ENCODE measurements at places on chromosomes 16 and 17. TPM values are rescaled to one million over a fixed set of nuclear protein-coding genes. Genes with fewer than 3 reads are reported as not detected.

The CFAP97D1 gene
- not detected for total RNA-seq

The PRSS53 gene
- total RNA-seq: 2.6 TPM

The SPATA22 gene
- 0.55 TPM for total RNA-seq

The CA5A gene
- total RNA-seq: not detected

The MPP3 gene
- total RNA-seq: 10.5 TPM

- no peak overlapping the region for H3K4me3 ChIP-seq
- no peaks in the 10 kb centered on the region for H3K27me3 ChIP-seq
- no peak for DNase-seq
- no peaks in the 10 kb centered on the region for H3K36me3 ChIP-seq
Measured at GRCh38 chr17:72079700-72080099, 41.1 kb upstream of the SOX9 start.

DNA sequence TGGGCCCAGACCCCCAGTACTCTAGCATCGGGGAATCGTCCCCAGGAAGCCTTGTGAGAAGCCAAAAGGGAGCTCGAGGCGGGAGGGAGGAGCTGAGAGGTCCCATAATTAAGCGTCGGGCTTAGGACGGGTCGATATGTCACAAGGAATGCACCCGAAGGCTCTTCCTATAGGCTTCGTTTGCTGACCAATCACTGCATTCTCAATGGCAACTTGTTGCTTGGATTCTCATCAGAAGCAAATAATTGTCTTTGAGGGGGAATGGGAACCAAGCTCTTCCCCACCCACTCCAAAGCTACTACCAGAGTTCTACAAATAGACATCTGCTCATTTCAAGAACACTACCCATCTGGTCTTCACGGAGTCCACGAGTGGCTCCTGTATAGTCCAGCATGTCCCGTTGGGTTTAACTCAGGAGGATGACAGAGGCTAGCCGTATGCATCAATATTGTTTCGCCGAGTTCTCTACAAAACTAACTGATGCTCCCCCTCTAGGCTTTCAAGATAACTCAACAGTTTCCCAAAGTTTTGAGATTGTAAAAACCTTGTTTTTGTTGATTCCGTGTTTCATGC, 628 bp upstream of the BLMH start:
- peaks cover 16% of the 10 kb centered on the region for H3K4me1 ChIP-seq
- no peaks in the 10 kb centered on the region for H3K27me3 ChIP-seq
- no peak for DNase-seq
- H3K36me3 ChIP-seq: peaks cover 22% of the 10 kb centered on the region

DNA sequence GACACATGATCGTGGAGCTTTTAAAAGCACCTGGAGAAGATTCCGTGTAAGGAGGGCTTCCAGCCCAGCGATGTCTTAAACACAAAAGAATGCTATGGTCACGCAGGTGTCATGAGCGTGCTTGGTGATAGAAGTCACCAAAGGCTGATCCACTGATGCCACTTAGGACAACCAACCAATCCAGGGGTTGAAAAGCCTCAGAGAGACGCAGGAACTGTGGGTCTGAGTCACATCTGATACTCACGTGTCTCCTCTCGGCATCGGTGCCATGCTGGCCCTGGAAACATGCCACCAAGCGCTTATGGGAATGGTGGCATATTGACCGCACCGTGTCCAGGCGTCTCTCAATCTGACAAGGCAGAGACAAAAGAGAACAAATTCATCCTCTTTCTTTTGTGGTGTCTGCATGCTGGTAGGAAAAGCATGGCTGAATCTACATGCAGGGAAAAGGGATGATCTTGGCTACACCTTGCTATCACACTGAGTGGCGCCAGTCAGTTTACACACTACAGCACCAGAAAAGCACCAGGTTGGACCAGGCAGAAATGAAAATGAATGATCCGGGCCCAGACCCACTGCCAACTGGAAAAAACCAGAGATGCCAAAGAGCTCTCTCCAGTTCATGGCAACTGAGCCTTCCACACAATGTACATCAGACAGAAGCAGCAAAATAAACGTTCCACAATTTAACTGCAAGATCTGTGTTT, 38.0 kb downstream of the ARHGAP17 start:
- peaks cover 54% of the 10 kb centered on the region for H3K36me3 ChIP-seq
- H3K27ac ChIP-seq: peak overlapping the region; percentile 45
- H3K27me3 ChIP-seq: no peaks in the 10 kb centered on the region
- no peak for DNase-seq

DNA sequence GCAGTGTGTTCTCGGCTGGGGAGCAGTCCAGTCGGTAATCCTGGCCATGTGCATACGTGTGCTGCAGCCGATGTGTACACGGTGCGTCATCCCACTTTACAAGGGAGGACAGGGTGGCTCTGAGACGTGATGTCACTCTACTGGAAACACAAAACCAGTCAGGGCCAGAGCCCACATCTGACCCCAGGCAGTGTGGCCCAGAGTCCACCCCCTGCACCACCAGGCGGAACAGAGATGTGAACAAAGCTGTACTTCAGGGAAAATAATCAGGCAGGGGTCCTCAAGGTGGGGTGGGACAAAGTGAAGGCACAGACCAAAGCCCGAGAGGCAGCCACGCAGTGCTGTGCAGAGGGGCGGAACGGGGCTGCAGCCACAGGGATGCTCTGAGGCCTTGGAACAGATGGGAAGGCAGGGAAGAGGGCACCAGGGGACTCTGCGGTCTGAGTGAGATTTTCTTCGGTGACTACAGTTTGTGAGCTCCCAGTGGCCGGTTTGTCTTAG, 181.5 kb downstream of the ZNF423 start:
- no peaks in the 10 kb centered on the region for H3K4me1 ChIP-seq
- no peak overlapping the region for H3K27ac ChIP-seq
- no peak for DNase-seq
- no peaks in the 10 kb centered on the region for H3K36me3 ChIP-seq
- no peak overlapping the region for H3K4me3 ChIP-seq
- H3K27me3 ChIP-seq: no peaks in the 10 kb centered on the region

All from sigmoid colon (tissue), 7 donors.